ENCODE measurements at places on chromosomes 12 and 14.

GRCh38 chr12:121423682-121424623 is 24.0 kb downstream of the RNF34 start:
- no peak for DNase-seq

- DNase-seq, result no peak
Measured at GRCh38 chr12:54750-55535, 11.6 kb upstream of the IQSEC3 start.

DNA sequence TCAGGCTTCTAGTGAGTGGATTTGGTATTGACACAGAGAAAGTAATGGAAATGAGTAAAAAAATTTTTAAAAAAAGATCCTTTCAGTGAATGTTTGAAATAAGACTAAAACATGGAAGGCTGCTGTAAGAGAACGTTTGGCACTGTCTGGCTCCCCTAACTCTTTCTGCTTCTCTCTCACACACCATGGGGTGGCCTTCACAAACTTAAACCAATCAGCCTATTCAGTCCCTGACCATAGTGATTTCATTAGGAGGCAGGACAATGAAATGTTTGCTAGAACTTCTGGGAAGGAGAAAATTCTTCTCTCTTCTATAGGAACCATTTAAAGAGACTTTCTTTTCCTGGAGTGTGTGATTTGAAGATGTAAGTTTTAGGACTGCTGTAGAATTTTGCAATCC is 84.2 kb upstream of the GRIN2B start:
- no peak for DNase-seq

DNA sequence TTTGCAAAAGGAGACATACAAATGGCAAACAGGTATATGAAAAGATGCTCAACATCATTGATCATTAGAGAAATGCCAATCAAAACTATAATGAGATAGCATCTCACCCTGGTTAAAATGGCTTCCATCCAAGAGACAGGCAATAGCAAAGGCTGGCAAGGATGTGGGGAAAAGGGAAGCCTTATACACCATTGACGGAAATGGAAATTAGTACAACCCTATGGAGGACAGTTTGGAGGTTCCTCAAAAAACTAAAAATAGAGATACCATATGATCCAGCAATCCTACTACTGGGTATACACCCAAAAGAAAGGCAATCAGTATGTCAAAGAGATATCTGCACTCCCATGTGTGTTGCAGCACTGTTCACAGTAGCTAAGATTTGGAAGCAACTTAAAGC is 17.3 kb upstream of the CKAP4 start:
- DNase-seq, result no peak

- no peak for DNase-seq
Measured at GRCh38 chr14:19947413-19948090, 16.8 kb downstream of the OR4K1 start.

GRCh38 chr12:67752226-67752732 is 103.7 kb downstream of the DYRK2 start:
- DNase-seq, result no peak

DNA sequence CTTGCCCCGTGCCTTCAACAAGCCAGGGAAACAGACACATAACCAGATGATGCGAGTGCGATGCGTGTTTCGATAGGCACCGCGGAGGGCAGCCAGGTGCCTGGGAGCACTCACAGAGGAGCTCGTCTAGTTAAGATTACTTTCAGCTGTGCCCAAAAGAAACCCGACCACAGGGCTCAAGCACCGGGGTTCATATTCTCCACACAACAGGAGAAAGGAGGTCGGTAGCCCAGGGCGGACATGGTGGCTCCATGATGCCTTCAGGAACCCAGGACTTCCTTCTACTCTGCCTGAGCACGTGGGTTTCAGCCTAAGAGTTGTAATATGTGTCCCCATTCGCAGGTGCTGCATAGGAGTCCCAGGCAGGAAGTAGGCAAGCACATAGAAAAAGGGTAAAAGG is 53.7 kb upstream of the DDX11 start:
- no peak for DNase-seq

- no peak for DNase-seq
Measured at GRCh38 chr14:88829188-88829587, 4.7 kb downstream of the TTC8 start.

- DNase-seq, result peak; percentile 67
Measured at GRCh38 chr14:96274122-96274521, 18.1 kb downstream of the BDKRB1 start.

- DNase-seq, result no peak
Measured at GRCh38 chr12:70698345-70698744, 61.1 kb upstream of the PTPRB start.

DNA sequence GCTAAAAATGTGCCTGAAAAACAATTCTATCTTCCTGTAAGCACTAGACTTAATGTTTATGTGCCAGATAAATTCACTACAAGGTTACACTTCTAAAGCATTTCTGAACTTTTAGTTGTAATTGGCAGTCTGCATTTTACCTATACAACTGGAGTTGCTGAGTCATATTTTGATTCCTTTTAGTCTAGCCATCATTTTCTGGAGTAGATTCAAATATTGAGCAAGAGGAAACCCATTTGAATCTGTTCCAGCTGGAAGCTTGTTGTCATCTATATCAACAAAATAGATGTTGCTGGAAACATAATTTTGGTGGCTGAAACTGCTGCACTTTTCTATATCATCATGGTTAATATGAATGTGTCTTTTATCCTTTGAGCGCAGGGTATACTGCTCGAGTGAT is 122.2 kb upstream of the CCDC175 start:
- peak; percentile 42 for DNase-seq

DNA sequence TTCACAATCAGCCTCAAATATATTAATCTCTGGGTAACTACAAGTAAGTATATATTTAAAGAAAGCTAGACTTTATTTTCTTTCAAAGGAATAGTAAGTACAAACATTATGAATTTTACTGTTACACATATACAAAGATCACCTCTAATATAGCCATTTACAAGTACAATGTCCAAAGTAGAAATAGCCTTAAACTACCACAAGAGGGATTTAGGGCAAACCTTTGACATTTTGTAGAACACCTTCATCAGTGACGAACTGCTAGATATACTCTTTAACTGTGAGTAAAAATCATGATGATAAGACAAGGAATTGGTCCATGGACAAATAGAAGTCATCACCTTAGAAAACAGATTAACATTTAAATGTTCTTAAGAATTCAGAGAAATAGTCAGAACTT is 69.8 kb downstream of the CNTN1 start:
- no peak for DNase-seq

- DNase-seq, result no peak
Measured at GRCh38 chr12:2083008-2083407, 30.2 kb downstream of the CACNA1C start.

DNA sequence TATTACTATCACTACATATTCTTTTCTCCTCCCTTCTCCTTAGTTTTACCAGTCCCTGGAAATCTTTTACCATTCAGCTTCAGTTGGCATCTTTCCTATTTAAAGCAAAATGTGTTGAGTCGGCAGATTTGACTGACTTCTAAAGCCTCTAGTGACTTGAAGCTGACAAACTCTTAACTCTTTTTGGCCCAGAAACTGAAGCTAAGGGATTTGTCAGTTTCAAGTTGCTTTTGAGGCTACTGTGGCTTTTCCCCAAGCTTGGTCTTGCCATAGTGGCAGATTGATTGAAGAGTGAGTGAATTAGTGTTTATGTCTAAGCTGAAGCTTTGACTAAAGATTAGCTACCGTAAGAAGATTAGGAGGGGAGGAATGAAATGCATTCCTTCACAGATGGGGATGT is 104.0 kb downstream of the ETNK1 start:
- DNase-seq, result peak; percentile 21

GRCh38 chr12:122951979-122952892 is 14.0 kb downstream of the ABCB9 start:
- DNase-seq, result peak; percentile 75

GRCh38 chr12:65619018-65619417 is 205.3 kb upstream of the HMGA2 start:
- no peak for DNase-seq

GRCh38 chr12:41653386-41654326 is 465.5 kb downstream of the PDZRN4 start:
- no peak for DNase-seq

DNA sequence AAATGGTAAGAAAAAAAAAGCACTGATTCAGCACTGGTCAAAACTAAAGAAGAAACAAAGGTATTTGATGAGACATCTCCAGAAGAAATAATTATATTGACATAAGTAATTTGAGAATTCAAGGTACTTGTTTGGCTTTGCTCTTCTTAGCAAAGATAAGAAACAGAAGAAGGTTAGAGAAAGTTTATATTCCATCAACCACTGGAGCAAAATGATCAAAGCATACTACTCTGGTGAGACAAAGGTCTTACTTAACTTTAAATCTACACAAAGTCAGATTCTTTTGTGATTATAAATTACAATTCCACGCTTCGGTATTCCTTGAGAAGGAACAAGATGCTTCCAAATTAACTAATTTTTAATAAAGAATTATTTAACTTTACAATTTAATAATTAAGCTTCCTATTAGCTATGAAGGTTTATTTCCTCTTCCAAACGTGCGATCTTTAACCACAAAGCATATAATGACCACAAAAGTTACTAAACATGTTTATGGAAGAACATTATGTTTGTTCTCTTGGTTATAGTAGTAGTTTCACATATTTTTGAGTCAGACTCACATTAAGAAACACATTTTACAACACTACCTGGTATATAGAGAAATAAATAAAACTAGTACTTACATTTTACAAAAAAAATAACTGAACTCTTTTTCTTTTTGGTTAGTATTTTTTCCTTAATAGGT is 53.4 kb downstream of the METTL25 start:
- DNase-seq, result no peak

- DNase-seq, result no peak
Measured at GRCh38 chr14:95063391-95063790, 93.9 kb downstream of the DICER1 start.

DNA sequence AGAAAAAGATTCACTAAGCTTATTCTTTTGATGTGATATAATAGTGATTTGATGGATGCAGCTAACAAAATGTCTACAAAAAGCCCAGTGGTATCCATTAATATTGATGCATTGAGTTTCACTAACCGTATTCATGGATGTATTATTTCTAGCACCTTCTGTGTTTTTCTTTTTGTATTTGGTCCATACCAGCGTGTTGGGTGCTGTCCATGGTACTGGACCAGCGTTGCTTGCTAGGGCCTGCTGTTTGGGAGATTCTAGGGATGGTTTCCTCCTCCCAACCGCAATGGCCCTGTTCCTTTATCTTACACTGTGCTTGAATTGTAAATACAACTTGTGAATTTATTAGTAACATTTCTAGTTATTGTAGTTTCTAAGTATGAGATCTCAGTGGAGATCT is 31.7 kb downstream of the ANO4 start:
- DNase-seq, result peak; percentile 55

DNA sequence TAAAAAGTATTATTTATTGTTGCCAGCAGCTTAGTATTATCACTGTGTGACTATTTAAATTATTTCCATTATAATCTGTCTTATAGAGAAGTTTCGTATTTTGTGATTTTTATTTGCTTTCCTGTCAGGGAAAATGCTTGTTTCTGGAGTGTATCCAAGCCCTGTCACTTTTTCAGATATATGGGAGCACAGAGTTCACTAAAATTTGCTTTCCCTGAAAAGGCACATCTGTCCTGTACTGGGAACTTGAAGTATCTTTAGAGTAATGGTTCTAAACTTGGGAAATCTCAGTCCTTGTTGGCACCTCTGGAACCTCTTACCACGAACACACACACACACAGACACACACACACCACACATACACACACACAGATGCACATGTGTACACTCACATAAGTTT is 39.3 kb upstream of the SSTR1 start:
- DNase-seq, result peak; percentile 1

DNA sequence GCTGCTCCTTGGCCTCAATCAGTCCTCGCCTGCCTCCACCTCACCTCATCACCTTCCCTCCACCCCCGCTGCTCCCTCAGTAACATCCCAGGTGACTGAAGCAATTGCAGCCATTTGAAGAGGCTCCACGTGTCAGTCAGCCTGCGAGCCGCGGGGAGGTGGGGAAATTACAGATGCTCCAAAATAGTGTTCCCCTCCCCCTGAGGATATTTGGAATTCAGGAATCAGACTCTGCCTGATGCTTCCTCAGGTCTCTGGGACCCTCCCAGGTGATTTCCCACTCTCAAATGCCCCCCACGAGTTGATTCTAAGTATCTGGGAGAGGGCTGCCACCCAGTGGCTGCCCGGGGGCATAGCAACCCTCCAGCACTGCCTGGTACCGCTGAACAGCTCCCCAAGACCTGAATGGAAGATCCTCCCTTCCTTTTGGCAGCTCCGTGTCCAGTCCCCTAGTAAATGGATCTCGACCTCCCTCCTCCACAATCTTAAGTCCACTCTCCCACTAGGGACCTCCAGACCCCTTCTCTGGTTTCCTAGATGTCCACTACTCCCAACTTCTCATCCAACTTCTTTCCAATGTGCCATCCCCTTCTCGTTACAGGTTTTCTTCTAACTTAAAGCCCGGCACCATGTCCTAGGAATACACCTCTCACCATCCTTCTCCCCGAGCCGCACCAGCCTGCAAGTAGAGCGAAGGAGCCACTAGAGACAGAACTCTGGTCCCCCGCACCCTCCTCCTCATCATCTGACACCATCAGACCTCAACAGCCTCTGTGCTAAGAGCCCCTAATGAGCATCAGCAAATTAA is 1.4 kb upstream of the ASIC1 start:
- DNase-seq, result no peak

DNA sequence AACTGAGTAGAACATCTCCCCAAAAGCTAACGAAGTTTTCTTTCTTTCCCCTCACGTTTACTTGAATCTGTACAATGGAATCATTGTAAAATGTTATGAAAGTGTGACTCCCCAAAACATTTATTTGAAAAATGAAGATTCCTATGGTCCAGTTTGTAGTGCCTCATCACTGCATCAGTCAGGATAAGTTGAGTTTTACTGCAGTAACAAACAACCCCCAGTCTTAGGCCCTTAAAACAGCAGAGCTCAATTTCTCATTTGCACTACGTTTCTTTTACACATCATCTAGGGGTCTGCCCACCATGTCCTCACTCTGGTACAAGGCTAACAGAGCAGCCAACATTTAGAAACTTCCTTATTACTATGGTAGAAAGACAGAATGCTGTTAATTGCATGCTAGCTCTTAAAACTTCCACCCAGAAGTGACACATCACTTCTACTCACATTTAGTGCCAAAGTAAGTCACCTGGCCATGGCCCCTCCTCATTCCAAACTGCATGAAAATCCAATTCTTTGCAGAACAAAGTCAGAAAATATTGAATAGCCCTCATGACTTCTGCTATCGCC is 546.4 kb downstream of the MED13L start:
- DNase-seq, result no peak

DNA sequence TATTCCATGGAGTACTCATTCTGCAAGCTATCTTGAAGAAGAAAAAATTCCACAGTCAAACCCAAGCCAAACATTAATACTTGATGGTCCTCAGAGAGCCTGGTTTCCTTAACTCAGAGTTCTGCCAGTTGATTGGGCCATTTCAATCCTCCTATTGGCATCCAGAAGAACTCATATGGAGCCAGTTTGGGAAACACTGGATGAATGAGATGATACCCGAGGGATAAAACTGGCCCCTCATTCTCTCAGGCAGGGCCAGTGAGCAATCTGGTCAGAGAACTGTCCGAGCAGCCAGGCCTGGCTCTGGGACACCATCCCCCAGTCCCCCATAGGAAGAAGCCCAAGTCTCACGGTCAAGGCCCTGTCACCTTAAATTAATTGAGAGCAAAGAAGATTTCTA is 48.8 kb downstream of the NUAK1 start:
- DNase-seq, result no peak

- DNase-seq, result no peak
Measured at GRCh38 chr14:94501588-94502516, 7.4 kb downstream of the SERPINA12 start.
